ENCODE measurements at places on chromosomes 11 and 22. TPM values are rescaled to one million over a fixed set of nuclear protein-coding genes. Genes with fewer than 3 reads are reported as not detected.

- no peak for DNase-seq
Measured at GRCh38 chr11:2102132-2102882, 36.9 kb downstream of the IGF2 start.

DNA sequence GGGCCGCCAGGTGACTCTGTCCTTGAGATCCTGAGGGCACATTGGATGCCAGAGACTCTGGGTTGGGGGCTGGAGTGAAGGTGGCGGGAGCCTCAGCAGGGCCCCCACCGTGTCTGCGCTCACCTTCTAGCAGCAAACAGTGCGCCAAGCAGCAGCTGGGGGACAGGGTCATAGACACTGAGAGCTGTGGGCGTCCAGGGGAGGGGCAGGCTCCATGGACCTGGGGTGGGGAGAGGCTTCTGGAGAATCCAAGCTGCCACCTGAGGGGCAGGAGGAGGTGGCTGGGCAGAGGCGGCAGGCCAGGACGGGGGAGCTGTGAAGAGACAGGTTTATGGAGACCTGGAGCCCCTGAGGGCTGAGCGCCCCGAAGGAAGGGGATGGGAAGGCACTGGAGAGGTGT, 8.0 kb downstream of the PHRF1 start:
- no peak for DNase-seq

GRCh38 chr11:15897211-15897960, 459.0 kb downstream of the SOX6 start:
- no peak for DNase-seq

Gene HTR3B
- total RNA-seq = 2.9 TPM

DNA sequence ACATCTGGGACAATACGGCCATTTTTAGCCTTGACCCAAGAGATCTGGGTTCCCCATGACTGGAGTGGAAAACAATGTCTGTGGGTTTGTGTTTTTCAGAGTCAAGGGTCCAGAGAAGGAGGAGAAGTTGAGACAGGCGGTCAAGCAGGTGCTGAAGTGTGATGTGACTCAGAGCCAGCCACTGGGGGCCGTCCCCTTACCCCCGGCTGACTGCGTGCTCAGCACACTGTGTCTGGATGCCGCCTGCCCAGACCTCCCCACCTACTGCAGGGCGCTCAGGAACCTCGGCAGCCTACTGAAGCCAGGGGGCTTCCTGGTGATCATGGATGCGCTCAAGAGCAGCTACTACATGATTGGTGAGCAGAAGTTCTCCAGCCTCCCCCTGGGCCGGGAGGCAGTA, 15.7 kb downstream of the NNMT start:
- DNase-seq = no peak

Gene OR52B4
- total RNA-seq = not detected

Gene SYTL2
- 12.3 TPM for total RNA-seq

GRCh38 chr22:41146573-41146972, 54.2 kb downstream of the EP300 start:
- DNase-seq = no peak

GRCh38 chr22:46040471-46041465, 63.8 kb upstream of the WNT7B start:
- DNase-seq = peak; percentile 27

Gene MRGPRX3
- total RNA-seq = not detected

DNA sequence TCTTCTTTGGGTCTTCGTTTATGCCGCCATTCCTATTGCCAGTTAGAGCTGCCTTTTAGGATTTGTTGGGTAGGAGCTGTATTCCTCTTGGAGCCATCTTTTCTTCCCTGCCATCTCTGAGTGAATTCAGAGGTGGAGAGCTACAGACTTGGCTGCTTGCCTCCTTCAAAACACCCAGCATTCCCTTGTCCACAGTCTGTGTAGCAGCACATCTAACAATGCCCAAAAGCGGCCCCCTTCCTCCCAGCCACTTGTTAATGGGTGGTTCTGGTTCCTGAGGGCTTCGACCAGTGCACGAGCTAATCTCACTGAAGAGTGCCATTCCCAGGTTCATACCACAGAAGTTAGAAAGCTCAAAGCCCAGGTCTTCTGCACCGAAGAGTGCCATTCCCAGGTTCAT, 37.7 kb downstream of the MARK2 start:
- DNase-seq = no peak

GRCh38 chr11:73275381-73275750, 3.2 kb downstream of the P2RY6 start:
- no peak for DNase-seq

DNA sequence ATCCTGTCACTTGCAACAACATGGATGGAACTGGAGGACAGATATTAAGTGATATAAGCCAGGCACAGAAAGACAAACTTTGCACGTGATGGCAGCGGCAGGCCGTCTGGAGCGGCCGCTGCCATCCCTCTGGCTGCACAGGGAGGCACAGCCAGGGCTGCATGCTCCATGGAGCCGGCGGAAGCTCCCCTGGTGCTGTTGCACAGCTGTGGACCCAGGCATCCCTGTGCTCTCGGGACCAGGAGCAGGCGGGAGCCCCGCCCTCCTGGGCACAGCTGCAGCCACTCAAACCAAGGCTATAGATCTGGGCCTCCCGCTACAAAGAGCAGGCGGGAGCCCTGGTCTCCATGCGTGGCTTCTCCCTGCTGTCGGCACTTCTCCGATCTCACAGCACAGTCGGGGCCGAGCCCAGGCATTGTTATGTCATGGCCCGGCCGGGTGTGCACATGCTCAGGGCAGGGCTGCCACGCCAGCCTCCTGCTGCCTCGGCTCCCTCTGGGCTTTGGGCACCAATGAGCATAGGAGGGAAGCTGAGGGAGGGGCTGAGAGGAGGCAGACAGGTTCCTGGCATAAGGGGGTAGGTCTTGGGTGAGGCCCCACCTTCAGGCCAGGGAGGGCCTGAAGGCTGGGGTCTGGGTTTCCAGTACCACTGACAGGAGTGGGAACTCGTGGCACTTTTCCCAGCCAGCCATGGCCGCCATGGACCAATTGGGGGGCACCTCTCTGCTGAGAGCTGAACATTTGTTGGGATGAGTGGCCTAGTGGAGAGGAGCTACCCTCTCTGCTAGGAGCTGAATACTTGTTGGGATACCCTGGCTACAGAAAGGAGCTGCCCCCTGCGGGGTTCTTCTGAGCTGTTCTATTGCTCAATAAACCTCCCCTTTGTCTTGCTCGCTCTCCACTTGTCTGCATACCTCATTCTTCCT, 16.7 kb downstream of the RRP8 start:
- no peak for DNase-seq

Gene CDC42BPG
- total RNA-seq = 9.2 TPM

GRCh38 chr11:68439355-68440065, 21.0 kb upstream of the PPP6R3 start:
- peak; percentile 46 for DNase-seq

GRCh38 chr22:50057278-50058060, 629 bp downstream of the TTLL8 start:
- no peak for DNase-seq

Gene MRGPRF
- 12.2 TPM for total RNA-seq

Gene WNT7B
- total RNA-seq = 1.9 TPM

Gene HMGXB4
- 63.4 TPM for total RNA-seq

- DNase-seq = no peak
Measured at GRCh38 chr11:26011474-26011873, 320.5 kb upstream of the ANO3 start.

DNA sequence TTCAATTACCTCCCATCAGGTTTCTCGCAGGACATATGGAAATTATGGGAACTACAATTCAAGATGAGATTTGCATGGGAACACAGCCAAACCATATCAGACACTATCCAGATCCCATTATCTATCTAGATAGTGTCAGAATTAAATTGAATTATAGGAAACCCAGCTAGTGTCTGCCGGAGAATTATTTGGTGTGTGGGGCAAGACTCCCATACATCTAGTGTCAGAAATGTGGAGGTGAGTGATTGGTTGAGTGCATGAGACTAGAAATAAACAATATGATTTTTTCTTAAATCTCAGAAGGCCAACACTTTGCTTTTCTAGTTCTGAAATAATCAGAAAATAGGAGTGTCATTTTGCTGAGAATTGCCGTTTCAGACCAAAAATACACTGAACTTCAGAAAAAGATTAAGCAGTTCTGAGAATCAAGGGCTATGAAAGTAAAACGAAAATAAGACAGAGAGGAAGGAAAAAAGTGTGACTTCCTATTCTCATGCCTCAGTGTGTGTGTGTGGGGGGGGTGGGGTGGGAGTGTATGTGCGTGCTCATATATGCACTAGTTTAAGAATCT, 21.3 kb downstream of the CASP12 start:
- DNase-seq = no peak

- no peak for DNase-seq
Measured at GRCh38 chr22:37498289-37498909, 12.2 kb upstream of the MFNG start.

DNA sequence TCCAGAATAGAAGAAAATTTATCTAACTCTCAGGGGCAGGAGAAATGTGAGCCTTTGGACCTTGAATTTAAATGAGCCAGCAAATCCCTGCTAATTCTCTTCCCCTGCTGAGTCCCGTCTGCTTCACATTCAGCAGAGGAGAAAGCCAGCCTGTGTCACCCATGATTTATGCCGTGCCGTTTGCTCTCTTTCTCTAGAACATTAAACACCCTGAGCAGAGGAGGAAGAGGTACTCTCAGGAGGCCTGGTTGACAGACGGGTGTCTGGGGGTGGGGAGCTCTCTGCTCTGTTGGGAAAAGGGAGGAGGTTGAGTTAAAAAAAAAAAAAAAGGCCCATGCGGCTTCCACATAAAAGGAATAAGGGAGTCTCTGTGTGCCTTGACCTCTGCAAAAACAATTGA, 11.3 kb upstream of the MTMR3 start:
- no peak for DNase-seq

Gene OR5AS1
- total RNA-seq = 0.16 TPM

DNA sequence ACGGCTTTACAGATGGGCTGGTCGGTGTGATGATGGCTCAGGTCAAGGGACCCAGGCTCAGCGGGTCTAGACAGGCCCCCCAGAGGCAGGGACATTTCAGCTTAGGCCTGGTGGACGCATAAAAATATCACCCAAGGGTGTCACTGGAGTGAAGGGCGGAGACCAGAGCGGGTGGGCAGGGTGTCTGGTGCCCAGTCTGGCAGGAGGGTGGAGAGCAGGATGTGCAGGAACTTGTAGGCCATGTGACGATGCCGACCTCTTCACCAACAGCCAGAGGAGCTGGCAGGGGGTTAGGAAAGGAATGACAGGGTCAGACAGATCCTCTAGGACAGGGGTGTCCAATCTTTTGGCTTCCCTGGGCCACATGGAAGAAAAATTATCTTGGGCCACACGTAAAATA, 4.5 kb downstream of the MAPK8IP1 start:
- DNase-seq = no peak

Gene OVOL1
- 33.9 TPM for total RNA-seq

Gene MYO7A
- 161 TPM for total RNA-seq

DNA sequence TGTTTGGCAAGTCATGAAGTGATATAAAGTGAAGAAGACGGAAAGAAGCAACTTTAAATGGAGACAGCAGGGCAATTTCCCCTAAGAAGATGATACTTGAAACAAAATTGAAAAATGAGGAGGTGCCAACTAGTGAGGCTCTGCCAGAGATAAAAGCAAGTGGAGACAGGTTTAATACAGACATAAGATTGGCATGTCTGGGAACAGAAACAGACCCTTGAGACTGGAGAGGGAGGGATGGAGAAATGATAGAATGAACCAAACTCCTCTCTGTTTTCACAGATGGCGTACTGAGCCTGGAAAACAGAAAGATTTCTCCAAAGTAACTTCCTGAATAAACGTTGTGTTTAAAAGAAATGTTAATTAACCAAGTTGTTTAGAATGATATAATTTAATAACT, 354.5 kb upstream of the ANO5 start:
- DNase-seq = no peak

Gene LYVE1
- total RNA-seq = 4.6 TPM
